Activated T-cell treated with anti-CD3 and anti-CD28 coated beads, Interleukin-2, amount 50 U/mL, for 1 hour (primary cell): ENCODE measurements at places on chromosomes 4 and X.
A peak's percentile ranks its signal among the peaks of the same experiment; 100 is the strongest.

GRCh38 chr4:153705743-153706468 is 21.8 kb downstream of the TLR2 start:
- DNase-seq = no peak

- DNase-seq = no peak
Observed at GRCh38 chrX:32825009-32825408, 386.3 kb downstream of the DMD start.

DNA sequence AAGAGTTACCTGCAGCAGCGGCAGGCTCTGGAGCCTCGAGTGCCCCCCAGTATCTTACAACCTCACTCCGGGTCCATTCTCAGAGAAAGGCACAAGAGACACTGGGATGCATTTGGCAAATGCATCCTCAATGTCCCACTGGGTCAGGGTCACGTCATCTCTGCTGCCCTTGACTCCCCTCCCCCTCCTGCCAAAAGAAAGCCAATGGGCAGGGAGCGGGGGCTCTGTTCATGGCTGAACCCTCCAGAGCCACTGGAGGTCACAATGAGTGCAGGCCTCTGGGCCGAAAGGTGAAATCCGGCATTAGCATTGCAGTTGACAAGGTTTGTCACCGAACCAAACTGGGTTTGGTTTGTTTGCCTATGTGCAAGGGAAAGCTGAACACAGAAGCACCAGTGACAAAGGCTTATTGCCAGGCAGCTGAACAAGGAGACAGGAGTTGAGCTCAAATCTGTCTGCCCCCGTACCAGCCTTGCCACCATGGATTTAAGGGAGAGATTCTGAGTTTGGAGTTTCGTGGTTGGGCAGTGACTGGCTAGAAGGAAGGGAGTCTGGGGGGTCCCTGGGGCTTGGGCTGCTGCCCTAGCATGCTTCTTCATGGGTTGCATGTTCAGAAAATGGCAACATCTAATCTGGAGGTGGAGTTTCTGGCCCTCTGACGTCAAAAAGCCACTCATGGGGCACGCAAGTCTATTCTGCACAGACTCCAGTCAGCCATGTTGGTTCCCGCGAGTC is 64.3 kb downstream of the HTRA3 start:
- DNase-seq = no peak

DNA sequence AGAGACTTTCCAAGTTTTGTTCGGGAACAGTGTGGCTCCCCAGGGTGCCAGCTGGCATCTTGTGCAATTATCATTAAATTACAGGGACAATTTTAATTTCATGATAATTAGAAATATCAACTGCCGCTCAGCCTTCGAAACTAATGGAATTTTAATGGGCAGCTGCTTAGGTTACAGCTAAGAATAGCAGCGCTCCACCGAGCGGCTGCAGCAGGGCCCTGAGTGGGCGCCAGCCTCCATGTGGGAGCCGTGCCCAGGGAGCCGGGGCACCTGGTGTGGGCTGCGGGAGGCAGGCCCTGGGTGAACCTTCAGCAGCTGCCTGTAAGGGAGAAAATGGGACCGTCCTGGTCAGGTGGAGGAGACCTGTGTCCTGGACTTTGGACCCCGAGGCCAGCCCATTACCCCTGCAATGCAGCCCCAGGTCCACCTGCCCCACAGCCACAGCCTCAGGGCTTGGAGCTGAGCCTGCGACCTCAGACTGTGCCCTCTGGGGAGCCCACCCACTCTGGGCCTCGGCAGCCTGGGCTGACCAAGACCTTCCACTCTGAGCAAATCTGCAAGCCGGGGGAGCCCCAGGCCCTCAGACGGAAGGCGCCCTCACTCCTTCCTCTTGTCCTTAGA is 21.1 kb downstream of the MSANTD1 start:
- no peak for DNase-seq

- DNase-seq = no peak
Observed at GRCh38 chr4:37434469-37434868, 189.9 kb downstream of the NWD2 start.

DNA sequence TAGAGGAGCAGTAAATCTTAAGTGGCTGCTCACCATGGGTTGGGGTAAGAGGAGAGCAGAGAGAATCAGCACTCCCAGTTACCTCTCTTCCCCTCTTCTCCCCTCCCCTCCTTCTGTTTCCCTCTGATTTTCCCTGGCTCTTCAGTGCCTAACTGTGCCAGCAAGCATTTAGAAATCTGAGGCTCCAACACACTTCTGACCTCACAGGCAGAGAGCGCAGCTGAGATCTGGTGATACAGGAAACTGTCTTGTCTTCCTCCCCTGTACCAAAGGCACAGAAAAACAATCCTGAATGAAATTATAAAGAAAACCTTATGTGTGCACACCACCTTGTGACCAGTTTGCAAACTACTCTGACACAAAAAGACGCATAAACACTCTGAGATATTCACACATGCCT is 82.4 kb upstream of the SMIM10 start:
- DNase-seq = no peak

DNA sequence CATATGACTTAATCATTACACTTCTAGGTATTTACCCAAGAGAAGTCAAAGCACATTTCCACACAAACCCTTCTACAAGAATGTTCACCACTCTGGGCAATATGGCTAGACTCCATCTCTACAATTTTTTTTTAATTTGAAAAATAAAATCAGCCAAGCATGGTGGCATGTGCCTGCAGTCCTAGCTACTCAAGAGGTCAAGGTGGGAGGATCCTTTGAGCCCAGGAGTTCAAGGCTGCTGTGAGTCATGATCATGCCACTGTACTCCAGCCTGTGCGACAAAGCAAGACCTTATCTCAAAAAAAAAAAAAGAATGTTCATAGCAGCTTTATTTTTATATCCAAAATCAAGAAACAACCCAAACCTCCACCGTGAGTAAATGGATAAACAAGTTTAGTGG is 70.3 kb upstream of the MBNL3 start:
- DNase-seq = no peak

GRCh38 chrX:35622040-35622439 is 176.1 kb upstream of the MAGEB16 start:
- DNase-seq = no peak

- DNase-seq = no peak
Observed at GRCh38 chr4:169660929-169661328, 40.6 kb downstream of the CLCN3 start.

- DNase-seq = no peak
Observed at GRCh38 chrX:134990475-134990800, 353 bp upstream of the SMIM10 start.

- no peak for DNase-seq
Observed at GRCh38 chr4:39936565-39937418, 40.9 kb downstream of the PDS5A start.

GRCh38 chr4:141011901-141012315 is 121.4 kb downstream of the RNF150 start:
- DNase-seq = no peak

GRCh38 chr4:175970724-175971123 is 94.9 kb upstream of the WDR17 start:
- no peak for DNase-seq

GRCh38 chr4:53997898-53998297 is 66.5 kb downstream of the CHIC2 start:
- no peak for DNase-seq

DNA sequence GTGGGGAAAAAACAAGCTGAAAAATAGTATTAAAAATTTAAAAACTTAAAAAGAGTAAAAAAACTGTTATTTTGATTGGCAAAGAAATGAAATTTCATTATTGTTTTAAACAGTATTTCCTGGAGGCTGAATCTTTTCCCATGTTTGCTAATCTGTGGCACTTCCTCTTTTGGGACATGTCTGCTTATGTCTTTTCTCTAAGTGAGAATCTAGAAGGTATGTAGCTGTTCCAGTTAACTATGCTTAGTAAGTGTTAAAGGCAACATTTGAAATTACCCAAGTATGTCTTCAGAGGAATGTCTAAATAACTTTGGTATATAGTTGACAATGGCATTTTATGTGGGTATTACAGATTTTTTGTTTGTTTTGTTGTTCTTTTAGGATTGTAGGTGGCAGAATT is 81.6 kb upstream of the TBC1D9 start:
- no peak for DNase-seq

DNA sequence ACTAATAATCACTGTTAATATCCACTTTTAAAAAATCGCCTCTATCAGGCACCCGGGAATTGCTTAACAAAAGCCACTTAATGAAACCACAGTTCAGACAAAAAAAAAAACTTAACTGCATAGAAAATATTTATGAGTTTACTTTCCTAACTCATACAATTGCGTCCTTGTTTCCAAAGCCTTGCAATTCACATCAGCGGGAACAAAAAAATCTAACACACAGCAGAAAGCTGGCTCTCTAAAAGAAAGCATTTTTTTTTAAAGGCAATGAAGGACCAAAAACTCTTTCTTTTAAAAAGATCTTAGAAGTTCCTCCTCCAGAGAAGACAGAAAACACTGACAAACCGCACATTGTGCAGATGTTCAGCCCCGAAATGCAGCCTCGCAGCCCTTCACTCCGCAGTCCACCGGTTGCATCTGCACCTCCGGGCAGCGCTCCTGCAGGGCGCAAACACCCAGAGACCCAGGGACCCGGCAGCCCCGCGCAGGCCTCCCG is 812 bp downstream of the FAT1 start:
- DNase-seq = no peak

GRCh38 chr4:2954358-2955185 is 8.6 kb downstream of the NOP14 start:
- DNase-seq = peak; percentile 58

DNA sequence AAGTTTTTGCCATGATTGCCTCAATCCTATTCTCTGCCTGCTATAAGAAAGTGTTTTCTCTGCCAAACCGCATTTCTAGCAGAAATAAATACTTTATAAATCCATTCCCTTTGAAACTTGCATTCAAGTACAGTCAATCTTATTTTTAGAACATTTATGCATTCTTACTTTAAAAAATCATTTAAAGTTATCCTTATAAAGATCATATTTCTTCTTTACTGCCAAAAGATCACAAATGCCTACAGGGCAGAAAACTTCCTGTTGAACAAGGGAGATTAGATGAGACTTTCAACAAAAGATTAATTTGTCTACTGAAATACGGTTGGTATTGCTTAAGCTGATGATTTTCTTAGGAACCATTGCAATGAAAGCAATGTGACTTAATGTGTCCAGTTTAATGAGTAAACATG is 207.2 kb upstream of the SLIT2 start:
- DNase-seq = no peak

DNA sequence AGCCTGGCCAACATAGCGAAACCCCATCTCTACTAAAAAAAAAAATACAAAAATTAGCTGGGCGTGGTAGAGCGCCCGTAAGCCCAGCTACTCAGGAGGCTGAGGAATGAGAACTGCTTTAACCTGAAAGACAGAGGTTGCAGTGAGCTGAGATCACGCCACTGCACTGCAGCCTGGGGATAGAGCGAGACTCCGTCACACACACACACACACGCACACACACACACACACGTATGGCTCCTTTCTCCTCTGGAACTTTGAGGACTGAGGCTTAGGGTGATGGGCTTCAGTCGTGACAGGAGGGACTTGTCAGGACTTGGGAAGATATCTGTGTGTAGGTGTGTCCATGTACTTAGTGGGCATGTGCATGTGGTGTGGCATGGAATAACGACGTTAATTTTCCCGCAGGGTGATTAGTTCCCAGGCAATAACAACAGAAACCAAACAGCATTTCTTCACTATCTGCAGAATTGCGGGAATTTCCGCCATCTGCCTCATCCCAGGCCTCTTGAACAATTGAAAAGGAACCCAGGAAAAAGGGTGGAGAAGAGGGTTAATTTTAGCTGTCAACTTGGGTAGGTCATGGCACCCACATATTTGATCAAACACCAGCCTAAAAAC is 47.7 kb downstream of the RWDD4 start:
- DNase-seq = no peak

DNA sequence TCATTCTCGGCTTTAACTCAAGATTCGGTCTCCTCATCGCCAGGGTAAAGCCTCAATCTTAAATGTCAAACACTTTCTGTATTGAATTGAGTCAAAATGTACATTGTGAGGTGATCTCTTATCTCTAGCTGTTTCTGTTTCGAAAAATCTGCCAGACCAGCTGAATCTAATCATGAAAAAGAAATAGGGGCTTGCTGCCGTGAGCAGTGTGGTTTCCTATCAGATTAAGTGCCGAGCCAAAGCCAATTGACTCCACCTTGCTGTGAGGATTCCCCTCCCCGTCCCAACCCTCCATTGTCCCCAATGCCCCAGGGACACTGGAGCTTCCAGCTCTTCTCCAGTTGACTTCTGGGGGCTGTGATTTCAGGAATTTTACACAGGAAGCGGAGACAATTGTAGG is 12.5 kb upstream of the CRLF2 start:
- no peak for DNase-seq

- DNase-seq = no peak
Observed at GRCh38 chrX:106284431-106285025, 116.4 kb downstream of the PWWP3B start.

- DNase-seq = no peak
Observed at GRCh38 chrX:142251202-142251601, 46.1 kb upstream of the MAGEC2 start.

- DNase-seq = no peak
Observed at GRCh38 chr4:15382669-15383273, 45.1 kb upstream of the C1QTNF7 start.

DNA sequence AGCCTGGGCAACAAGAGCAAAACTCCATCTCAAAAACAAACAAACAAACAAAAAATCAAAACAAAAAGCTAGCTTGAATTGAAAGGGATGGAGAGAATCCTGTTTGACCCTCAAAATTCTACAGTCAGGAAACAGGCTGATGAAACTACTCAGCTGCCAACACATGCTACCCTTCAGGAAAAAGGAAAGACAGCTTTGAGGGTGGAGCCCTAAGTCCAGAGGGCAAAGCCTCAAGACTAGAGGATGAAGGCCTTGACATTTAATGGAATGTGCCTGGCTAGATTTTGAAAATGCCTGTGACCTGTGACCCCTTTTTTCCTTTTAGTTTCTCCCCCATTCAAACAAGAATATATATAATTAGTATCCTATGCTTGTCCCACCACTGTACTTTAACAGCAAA is 27.1 kb downstream of the MORC4 start:
- DNase-seq = no peak

GRCh38 chr4:163562496-163562895 is 68.0 kb downstream of the TMA16 start:
- DNase-seq = no peak

GRCh38 chr4:36285784-36286480 is 4.5 kb downstream of the DTHD1 start:
- DNase-seq = no peak

GRCh38 chrX:133497356-133497755 is 82.1 kb upstream of the GPC4 start:
- no peak for DNase-seq

DNA sequence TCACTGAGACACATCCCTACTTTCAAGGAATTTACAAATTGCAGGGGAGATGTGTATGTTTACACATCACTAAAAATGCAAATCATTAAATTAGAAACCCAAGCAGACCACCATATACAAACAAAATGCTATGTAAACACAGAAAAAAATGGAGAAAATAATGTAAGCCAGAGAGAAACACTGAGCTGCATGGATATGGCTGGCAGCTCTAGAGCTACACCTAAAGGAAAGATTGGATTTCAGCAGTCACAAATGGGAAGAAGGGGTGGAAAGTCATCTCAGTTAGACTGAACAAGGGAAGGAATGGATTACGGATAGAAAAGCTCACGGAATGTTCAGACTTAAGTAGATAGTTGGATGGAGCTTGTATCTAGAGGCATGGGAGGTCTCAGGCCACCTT is 186.3 kb downstream of the MOSPD2 start:
- DNase-seq = no peak
